ENCODE measurements at places on chromosomes 6 and 20.

- DNase-seq: no peak
Measured at GRCh38 chr6:135913785-135914184, 62.3 kb downstream of the PDE7B start.

- no peak for DNase-seq
Measured at GRCh38 chr6:5499644-5500306, 238.5 kb downstream of the FARS2 start.

- no peak for DNase-seq
Measured at GRCh38 chr6:106315765-106316374, 9.7 kb downstream of the ATG5 start.

DNA sequence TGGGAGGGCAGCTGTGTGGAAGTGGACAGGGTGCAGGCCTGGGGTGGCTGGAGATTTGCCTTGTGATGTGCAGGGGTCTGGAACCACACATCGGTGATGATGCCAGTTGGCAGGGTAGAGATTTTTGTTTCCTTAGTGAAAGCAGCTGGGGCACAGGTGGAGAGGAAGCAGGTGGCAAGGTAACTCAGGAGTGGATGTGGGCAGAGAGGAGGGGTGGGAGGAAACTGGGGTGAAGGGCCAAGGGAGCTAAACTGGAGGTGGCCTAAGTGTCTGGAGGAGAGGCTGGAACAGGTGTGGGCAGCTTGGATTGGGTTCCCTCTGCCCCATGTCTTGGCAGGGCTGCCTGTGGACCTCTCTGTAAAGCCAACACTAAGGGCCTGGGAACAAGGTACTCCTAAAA is 4.7 kb upstream of the SCUBE3 start:
- no peak for DNase-seq

DNA sequence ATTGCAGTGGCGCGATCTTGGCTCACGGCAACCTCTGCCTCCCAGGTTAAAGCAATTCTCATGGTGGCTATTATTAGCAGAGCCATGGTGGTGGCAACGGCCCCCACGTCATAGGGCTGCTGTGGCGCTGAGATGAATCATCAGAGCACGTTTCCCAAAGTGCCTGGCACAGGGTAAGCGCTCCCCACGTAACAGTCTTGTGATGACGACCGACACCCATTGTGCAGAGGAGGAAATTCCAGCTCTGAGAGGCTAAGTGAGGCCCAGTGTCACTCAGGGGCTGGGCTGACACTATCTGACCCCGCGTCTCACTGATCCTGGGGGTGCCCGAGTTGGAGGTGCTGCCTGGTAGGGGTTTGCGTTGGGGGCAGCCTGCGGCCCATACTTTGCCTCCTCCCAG is 16.2 kb downstream of the SUN5 start:
- DNase-seq: no peak

- no peak for DNase-seq
Measured at GRCh38 chr20:40104959-40105358, 584.1 kb downstream of the MAFB start.

GRCh38 chr6:8334113-8334512 is 101.2 kb downstream of the SLC35B3 start:
- DNase-seq: no peak

GRCh38 chr6:37134396-37135191 is 35.4 kb upstream of the PIM1 start:
- no peak for DNase-seq

- DNase-seq: no peak
Measured at GRCh38 chr6:135631821-135632220, 134.3 kb upstream of the AHI1 start.

DNA sequence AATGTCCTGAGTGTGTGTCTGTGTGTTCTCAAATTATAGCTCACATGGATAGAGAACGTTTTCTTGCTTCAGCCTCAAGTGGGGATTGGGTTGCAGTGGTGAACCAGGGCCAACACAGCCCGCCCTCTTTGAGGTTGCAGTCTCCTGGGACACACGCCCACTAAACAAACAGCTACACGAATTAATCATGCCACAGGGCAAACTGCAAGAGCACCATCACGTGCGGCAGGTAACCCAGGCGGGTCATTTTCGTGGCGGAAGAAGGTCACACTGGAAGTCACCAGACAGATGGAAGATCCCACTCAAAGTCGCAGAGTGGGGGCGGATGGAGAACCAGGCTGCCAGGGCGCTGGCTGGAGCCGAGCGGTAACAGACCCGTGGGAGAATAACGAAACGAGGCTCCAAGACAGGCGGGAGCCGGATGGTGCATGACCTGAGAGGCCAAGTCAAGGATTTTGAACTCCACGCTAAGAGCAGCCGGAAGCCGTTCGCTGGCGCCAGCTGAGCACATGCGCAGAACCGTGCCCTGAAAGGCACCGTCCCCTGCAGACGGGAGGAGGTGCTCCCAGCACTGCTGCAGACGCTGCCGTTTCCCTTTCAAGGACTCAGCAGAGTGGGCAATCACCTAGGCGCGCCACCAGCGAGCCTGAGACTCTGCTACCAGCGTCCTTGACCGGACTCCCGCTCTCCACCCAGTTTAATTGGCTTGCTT is 10.7 kb downstream of the DLL1 start:
- DNase-seq: peak; percentile 49

DNA sequence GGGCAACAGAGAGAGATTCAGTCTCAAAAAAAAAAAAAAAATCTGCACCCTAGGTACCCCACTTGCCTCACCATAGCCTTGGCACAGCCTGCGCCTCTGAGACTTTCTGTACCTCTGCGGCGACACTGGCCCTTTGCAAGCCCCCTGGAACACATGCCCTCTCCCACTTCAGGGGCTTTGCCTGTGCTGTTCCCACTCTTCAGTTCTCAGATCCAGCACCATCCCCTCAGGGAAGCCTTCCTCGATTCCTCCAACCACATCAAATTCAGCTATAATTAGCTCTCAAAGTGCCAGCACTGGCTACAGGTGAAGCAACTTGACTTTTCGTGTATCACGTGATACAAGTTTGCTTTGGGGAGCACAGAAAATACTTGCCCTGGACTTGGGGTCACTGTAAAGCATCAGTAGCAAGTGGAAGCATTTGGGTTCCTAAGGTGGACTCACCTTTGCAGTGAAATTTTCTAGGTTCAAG is 2.1 kb upstream of the UBE2V1 start:
- DNase-seq: no peak

DNA sequence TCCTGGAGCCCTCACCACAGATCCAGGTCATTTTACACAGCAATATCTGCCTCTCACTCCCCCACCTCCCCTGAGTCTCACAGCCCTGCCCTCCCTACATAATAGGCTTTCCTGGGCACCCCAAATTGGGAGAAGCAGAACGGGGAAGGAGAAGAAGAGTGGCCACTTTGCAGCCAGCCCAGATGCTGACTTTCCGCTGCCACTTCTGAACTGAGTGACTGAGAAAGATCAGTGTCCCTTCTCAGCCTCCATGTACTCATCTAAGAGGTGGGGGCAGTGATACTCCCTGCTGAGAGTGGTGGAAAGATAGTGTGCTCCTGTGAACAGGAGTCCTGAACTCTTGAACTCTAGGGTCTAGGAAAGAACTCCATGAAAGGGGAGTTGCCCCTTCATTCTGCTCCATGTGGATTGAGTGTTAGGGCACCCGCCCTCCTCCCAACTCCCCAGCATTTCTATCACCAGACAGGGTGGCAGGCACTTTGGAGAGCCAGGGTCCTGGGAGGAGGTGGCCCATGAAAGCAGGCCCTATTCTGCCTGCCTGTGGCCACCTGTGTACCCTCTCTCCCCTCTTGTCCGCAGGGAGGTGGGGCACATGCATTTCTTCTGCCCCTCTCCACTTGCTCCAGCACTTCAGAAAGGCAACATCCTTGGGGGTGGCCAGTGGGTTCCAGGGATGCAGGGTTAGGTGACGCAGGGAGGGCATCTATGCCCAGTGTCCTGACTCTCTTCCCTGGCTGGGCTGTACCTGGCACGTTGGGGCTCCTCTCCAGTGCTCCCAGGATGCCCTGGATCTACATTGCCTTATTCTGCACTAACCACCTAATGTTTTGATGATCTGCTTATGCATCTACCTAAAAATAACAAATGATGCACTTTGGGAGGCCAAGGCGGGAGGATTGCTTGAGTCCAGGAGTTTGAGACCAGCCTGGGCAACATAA is 38.3 kb upstream of the MRPS18A start:
- DNase-seq: no peak

GRCh38 chr6:112184951-112185350 is 69.4 kb downstream of the LAMA4 start:
- DNase-seq: no peak

DNA sequence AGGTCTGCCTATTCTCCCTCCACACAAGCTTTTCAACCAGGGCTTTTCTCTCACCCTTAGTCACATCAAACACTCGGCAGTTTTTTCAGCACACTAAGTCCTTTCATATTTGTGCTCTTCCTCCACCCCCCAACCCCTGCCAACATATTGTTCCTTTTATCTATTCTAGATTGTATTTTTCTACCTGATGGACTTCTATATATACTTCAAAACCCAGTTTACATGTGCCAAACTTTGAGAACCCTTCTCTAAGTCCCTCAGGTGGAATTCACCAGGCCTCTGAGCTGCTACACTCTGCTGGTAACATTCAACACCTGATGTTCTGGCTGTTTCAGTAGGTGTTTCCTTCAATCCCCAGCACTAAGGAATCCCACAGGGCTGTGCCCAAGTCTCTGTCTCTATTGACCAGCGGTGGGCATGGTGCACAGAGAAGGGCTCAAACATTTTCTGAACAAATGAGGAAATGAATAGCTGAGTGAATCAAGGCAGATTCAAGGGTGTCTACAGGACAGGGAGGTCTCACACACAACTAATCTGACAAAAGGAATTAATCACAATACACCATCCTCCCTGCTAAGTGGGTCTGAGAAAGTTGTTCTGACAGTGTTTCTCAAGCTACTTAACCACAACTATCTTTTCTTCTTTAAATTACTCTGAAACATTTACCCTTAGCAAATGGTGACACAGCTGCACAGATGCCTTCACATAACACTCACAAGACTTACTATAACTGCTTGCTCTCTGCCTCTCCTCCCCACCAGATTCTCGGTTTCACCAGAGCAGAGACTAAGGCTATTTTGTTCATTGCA is 166.5 kb downstream of the TSHZ2 start:
- no peak for DNase-seq

DNA sequence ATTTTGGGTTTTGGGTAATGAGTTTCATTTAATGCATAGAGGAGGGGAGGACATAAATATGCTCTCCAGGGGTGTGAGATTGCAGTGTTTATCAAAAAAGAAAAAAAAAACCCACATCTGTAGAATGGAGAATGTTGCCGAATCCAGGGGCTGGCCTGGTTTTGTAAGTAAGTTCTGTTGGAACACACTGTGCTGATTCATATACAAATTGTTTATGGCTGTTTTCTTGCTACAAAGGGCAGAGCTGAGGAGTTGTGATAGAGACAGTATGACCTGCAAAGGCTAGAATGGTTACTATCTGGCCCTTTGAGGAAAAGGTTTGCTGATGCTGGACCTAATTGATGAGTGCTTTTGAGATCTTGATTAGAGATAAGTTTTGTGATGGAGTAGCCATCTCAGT is 30.4 kb downstream of the SCAF8 start:
- no peak for DNase-seq

DNA sequence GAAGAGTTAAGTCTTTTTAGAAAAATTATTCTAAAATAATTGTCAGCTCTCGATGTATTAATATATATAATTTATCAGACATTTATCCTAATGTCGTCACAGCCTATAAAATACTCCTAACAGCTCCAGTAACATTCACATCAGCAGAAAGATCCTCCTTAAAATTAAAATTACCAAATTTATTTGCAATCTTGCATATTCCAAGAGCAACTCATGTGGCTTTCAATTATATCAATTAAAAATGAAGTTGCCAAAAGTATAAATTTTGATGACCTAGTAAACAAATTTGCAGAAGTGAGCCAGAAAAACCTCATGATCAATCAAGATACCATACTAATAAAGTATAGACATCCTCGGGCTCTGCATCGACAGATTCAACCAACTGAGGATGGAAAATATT is 60.2 kb downstream of the IL20RA start:
- DNase-seq: no peak

- DNase-seq: no peak
Measured at GRCh38 chr6:33912195-33912594, 108.4 kb upstream of the MLN start.

- DNase-seq: no peak
Measured at GRCh38 chr6:4582506-4583417, 193.4 kb upstream of the CDYL start.

- no peak for DNase-seq
Measured at GRCh38 chr20:24698189-24698588, 228.8 kb downstream of the SYNDIG1 start.

DNA sequence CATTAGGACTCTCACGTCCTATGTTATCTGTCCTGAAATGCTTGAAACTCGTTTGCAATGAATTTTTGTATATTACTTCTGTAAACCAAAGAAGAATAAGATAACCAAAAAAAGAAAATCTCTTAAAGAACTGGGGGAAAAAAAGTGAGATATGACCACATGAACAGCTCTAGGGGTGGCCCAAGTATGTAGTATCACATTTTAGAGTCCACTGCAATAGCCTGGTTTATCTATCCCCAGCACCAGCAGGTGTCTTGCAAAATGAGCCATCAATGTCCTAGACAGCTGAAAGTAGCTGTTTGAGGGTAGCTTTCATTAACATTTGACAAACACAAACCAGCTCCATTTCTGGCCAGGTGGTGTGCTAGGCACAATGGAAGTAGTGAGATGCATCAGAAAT is 102.8 kb downstream of the PXDC1 start:
- no peak for DNase-seq

DNA sequence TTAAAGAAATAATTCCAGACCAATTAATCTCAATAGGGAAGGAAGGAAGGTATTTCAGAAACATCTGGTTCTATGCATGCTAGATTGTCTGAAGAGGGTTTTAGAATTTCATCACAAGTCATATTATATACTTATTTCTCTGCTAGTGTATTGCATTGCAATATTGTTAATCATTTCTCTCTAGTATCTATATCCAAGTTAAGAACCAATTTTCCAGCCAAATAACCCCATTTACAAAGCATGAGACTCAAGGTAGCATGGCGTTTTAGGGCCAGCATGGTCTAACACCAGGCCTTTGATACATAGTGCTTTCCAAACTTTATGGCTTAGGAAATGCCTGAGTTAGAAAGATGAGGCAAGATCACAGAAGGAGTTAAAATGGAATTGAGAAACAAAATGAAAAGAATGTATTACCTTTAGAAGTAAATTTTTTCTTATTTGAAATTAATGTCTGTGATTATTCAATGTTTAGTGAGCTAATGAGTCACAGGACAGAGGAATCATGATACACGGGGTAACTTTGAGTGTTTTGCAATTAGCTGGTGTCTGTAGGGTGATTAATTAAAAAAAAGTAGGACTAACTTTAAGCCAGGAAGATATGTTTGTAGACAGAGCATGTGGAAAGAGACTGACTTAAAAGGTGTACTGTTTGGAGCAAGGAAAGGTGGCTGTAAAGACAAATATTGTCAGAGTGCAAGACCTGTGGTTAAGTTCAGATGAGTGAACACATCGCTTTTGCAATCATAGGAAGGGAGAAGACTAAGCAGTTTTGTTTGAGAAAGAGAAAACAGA is 1006.2 kb upstream of the CITED2 start:
- no peak for DNase-seq

- no peak for DNase-seq
Measured at GRCh38 chr6:108837236-108837971, 10.8 kb upstream of the ARMC2 start.

- peak; percentile 46 for DNase-seq
Measured at GRCh38 chr20:50628332-50628731, 63.0 kb downstream of the RIPOR3 start.
